ENCODE measurements at places on chromosomes 12 and 14.

DNA sequence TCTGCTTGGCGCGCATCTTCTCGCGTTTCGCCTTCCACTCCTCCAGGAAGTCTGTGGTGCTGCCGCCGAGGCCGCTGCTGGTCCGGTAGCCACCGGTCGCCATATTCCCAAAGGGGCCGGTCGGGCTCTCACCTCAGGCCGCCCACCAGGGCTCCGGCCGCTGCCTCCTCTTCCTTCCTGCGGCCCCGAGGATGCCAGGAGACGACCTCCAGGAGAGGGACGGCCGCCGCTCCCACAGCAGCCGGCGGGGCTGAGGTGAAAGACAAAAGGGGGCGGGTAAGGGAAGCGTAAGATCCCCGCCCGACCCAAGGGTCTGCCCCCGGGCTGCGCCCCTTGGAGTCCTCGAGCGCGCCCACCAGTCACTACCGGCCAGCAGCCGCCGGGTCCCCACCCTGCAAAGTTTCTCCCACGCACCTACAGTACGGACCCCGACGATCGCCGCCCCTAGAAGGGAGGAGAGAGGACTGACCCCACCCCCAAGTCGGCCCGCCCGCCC is 574 bp downstream of the PAWR start:
- peak; percentile 23 for DNase-seq

DNA sequence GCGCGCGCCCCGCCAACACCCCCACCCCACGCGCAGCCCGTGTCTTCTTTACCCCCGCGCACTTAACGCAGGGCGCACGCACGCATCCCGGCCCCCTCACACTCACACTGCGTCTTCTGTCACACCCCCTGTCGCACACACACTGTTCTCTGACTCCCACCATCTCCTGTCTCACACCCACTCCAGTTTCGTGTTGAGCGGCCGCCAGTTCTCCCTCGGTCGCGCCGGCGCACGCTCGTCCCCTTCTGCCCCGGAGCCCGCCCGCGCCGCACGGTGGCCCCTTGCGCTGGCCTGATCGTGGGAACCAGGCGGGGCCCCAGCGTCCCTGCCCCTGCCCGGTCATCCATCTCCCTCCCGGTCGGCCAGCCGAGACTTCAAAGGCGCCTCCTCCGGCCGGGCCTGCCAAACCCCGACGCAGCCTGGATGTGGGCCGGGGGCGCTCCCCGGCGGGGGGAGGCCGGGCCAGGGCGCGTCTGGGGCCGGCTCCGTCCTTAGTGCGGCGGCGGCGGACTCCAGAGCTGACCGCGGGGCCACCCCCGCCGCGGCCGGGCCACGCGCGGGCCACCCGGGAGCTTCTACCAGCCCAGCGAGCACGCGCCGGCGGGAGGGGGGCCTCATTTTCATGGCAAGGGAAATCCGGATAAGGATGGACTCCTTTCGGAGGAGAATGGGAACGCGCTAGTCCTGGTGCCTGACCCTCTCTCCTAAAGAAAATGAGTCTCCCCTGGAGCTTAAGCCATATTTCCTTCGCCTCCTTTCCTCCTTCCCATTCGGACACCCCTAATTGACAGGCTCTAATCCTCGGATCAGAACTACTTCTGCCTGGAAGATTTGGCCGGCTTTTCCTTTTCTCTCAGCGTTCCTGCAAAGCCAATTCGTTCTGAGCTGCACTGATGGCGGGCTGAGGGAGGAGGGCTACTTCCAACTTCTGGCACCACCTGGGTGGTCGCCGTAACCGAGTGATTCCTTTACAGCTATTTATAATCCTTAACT is 82.0 kb upstream of the HMGA2 start:
- DNase-seq: peak; percentile 37

DNA sequence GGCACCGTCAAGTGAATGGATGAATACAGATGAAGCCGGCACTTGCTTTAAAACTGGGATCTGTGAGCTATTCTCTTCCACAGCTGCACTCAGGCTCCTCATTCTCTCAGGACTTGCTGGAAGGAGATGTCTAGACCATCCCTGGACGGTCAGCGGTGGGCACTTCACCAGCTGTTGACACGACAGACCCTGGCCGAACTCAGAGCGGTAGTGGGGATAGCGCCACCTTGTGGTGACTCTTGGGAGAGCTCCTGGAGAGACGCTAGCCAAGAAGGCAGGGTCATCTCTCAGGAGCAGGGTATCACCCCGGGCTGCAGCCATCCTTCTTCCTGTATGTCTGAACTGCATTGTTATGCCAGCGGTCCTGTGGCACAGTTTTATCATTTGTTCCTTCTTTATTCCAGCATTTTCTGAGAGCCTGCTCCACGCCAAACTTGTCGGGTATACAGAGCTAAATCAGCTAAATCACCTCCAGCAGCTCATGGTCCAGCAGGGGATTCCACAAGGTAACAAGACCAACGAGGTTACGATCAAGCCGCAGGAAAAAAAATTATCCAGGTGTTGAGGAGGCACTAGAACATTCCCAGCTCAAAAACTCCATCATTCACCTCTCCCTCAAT is 10.0 kb downstream of the WNT1 start:
- DNase-seq: no peak

DNA sequence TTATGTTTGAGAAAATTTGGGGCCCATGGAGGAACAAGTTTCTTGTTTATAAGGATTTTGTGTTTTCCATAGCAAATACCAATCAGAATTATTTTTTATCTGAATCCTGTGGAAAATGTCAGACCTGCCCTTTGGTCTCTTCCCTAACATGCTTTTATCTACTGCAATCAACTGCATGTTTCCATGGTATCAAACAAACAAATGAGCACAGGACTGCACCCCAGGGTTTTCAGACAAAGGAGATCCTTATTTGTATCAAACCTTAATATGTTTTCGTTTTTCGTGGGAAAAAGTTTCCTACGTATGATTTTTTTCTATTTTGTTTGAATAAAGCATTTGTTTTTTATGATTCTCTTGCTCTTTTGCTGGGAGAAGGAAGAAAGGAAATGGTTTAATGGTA is 91.1 kb downstream of the GPR135 start:
- DNase-seq: no peak

- no peak for DNase-seq
These were observed 54.6 kb downstream of the TRAFD1 start for GRCh38 chr12:112179916-112180315.

- DNase-seq: peak; percentile 74
These were observed 1.8 kb downstream of the HSPB8 start for GRCh38 chr12:119180380-119181040.

All from AG10803 (cell line).